ENCODE measurements at places on chromosomes 16 and 17.

GRCh38 chr17:8122924-8123694, 797 bp downstream of the HES7 start:
- peak; percentile 58 for DNase-seq

DNA sequence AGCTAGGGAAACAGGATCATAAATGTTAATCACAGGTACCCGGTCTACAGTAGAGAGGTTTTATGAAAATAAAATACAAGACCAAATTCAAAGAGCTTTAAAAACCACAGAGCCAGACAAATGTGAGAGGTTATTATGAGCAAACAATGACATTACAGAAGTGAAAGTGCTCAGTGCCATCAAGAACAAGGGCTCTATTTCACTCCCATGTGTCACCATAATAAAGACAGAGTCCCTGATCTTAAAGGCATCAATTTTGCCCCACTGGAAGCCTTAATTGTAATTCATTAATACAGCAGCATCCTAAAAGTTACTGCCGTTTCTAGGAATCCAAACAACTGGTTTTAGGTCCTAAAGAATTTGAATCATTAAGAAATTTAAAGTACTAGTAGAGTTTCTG, 43.7 kb upstream of the CDRT4 start:
- no peak for DNase-seq

GRCh38 chr17:72301887-72302286, 181.1 kb downstream of the SOX9 start:
- no peak for DNase-seq

DNA sequence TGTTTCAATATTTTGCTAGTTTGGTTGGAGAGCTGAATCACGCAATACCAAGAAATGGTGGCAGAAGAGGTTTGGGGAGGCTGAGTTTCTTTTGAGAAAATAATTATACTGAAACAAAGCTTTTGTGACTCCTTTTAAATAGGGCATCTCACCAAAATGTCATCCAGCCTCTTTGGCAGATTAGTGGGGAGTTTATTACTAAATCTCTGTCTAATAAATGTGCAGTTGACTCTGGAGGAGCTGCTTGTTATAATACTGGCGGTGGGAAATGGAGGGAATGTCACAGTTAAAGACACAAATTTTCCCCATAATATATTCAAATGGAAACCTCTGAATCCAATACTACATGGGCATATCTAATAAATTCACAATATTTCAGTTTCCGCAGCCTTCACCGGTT, 44.7 kb downstream of the SNX11 start:
- no peak for DNase-seq

- DNase-seq, result no peak
Measured at GRCh38 chr17:40307740-40308239, 1.2 kb upstream of the RARA start.

Measured in activated CD8-positive, alpha-beta T cell treated with anti-CD3 and anti-CD28 coated beads, Interleukin-2, amount 10 ng/mL, durations not matched to agents 7 days and 5 days (primary cell).